ENCODE measurements at places on chromosomes 1 and 21.

DNA sequence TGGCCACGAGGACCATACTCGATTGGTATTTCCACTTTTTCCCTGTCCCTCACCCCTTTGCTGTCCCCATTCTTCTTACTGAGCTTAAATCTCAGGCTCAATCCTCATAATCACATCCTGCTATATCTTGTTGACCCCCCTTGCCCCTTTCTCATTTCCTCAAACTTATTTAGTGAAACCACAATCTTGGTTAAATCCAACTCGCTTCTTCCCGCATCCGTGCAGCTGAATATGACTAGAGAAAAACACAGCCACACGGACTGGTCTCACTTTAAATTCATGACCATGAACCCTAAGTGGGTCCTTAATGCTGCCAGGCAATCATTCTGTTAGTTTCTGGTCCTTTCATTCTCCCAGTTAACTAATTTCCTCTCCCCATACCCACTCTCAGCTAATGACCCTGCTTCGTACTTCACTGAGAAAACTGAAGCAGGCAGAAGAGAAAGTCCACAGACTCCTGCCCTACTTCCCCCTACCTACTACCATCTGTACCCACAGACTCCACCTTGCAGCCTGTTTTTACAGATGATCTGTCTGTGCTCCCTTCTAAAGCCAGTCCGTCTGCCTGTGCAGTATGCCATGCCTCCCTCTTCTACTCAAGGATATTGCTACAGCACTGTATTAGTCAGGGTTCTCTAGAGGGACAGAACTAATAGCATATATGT lies 96.8 kb upstream of the LMO4 start:
- no peak for DNase-seq

DNA sequence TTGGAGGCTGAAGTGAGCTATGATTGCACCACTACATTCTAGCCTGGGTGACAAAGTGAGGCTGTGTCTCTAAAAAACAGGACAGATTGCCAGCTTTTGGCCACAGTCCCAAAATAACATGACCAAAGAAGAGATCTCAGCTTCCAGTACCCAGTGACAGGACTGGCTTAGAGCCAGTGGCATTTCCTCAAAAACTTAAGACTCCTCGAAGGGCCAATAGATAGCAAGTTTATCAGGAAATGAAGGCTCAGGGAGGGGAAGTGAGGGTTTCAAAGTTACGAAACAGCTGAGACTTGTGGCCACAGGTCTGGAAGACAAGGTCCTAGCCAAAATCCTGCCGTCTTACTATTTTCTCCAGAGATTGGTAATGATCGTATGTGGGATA lies 6.3 kb upstream of the TMEM39B start:
- no peak for DNase-seq

DNA sequence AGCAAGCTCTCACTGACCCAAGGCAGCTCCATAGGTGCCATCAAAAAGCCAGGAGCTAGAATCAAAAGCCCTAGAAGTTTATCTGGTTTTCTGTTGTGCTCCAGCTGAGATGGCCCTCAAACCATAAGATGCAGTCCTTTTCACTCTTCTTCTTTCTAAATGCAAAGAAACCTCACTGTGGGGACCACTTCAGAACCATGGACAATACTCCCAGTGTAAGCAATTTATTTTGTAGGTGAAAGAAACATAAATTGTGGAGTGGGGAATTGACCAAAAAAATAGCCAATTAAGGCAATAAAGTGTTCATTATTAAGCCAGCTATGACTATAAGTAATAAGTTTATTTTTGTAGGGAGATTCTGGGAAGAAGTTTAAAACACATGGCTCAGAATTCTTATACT lies 1399.9 kb downstream of the PLA2G4A start:
- DNase-seq, result no peak

DNA sequence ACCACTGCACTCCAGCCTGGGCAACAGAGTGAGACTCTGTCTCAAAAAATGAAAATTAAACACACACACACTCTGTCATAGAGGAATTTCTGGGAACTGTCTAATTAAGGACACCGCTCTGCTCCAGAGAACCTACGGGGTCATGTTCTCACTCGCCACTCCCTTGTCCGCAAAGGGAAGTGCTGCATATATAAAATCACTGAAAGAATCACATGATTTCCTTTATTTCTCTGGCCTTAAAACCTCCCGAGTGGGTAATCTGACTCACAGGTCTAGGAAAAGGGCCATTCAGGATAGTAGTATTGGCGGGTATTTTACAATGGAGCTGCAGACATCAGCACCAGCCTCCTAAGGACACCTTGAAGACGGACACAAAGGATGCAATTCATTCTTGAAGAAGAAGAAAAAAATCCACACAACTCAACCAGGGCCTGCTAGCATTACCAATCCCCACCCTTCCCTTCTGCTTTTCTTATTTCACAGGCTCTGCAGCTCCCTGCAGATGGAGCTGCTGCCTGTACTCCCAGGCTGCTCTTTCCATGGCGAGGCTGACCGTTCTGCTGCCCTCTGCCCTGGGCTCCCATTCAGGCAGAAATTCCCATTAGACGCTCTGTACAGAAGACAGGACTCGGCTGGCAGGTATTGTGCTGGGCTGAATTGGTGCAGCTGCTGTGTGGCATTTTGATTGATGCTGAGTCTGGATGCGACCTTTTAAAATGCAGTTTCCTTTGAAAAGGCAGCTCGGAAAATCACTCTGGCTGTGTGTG lies 53.3 kb upstream of the FAM89A start:
- DNase-seq, result no peak

- DNase-seq, result no peak
Measured at GRCh38 chr1:150309758-150310508, 11.4 kb upstream of the PRPF3 start.

DNA sequence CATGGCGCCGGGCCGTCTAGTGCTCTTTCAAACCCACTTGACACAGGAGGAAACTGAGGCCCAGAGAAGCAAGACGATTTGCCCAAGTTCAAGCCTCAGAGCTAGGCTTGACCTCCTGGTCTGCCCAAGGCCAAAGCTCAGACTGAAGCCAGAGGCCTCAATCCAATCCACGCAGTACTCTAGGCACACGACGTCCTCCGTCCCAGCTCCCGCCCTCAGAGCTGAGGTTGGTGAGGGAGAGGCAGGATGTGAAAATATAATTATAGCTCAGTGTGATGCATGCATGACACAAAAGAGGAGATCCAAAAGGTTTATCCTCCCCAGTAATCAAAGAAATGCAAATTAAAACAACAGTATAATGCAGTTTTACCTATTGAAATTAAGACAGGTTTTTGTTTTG lies 15.5 kb upstream of the ADGRB2 start:
- DNase-seq, result no peak

DNA sequence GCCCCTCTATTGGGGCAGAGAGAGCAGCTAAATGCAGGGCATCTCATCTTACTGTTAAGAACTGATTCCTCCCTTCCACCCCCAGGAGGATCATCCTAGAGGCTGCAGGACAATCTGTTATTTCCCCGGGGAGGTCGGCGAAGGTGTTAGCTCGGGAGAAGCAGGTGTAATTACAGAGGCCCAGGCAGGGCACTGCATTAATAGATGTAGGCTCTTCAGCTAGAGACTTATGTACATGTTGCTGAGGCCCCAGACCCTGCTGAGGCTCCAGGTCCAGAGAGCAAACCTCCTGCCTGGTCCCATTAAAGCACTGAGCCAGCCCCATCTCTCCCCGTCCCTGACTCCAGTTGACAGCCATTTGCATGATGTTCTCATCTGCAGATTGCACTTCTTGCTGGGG lies 320.3 kb upstream of the VAMP3 start:
- DNase-seq, result no peak

Measured in iPS-NIHi11 (cell line).